Upper lobe of left lung (tissue), 6 donors: ENCODE measurements at places on chromosomes 5 and 9. TPM values are rescaled to one million over a fixed set of nuclear protein-coding genes. Genes with fewer than 3 reads are reported as not detected.
A peak's percentile ranks its signal among the peaks of the same experiment; 100 is the strongest.

- DNase-seq: no peak
Observed at GRCh38 chr9:101620452-101620851, 25.7 kb upstream of the PPP3R2 start.

DNA sequence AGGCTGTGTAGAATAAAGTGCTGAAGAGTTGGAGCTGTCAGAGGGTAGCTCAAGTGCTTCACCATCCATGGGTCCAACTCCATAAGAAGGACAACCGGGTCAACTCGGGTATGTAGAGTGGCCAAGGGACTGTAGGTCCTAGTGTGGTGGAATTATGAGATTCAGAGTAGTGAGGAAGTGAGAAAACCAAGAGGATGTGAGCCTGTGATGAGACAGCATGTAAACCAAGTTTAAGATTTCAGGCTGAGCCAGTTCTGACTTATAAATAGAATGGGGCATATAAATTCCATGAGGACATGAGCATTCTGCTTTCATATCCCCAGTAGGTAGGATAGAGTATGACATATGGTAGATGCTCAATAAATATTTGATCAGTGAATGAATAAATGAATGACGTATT lies 96.3 kb downstream of the CFAP95 start:
- DNase-seq: no peak

- DNase-seq: peak; percentile 45
Observed at GRCh38 chr5:75277463-75277862, 40.8 kb upstream of the ANKRD31 start.

DNA sequence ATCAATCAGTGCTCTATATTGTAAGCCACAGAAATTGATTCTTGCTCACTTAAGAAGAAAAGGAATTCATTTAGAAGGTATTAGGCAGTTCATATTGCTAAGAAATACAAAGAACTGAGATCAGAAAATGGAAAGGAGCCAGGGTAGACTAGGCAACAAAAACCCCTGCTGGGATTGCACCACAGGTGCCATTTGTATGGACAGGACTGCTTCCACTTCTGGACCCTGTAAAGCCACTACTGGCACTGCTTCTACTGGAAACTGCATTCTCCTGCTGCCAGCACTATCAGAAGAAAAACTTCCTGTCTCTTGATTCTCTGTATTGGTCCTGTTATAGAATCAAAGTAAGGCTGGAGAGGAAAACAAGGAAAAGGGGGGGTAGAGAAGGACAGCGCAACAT lies 45.9 kb downstream of the CERT1 start:
- no peak for DNase-seq

GRCh38 chr5:135434591-135435466 lies 12.3 kb downstream of the DCANP1 start:
- no peak for DNase-seq

- DNase-seq: no peak
Observed at GRCh38 chr9:137564817-137565411, 13.2 kb downstream of the MRPL41 start.

The OTULINL gene
- 90.2 TPM for total RNA-seq

GRCh38 chr9:72445306-72445995 lies 76.0 kb upstream of the TMC1 start:
- DNase-seq: no peak

DNA sequence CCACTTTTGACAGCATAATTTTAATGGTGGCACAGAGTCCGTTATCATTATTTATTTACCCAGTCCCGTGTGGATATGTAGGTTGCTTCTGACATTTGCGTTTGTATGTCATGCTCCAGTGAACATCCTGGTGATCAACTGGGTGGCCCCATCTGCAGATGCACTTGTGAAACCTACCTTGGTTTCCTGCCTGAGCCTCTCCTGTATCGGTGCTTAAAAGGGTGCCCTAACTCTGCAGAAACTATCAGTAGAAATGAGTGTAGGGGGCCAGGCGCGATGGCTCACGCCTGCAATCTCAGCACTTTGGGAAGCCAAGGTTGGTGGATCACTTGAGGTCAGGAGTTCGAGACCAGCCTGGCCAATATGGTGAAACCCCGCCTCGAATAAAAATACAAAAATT lies 92.1 kb upstream of the IER5L start:
- DNase-seq: no peak
